ENCODE measurements at places on chromosomes 2 and 18. TPM values are rescaled to one million over a fixed set of nuclear protein-coding genes. Genes with fewer than 3 reads are reported as not detected.
A peak's percentile ranks its signal among the peaks of the same experiment; 100 is the strongest.

- no peak for DNase-seq
Observed at GRCh38 chr2:47035615-47036488, 119.3 kb downstream of the STPG4 start.

DNA sequence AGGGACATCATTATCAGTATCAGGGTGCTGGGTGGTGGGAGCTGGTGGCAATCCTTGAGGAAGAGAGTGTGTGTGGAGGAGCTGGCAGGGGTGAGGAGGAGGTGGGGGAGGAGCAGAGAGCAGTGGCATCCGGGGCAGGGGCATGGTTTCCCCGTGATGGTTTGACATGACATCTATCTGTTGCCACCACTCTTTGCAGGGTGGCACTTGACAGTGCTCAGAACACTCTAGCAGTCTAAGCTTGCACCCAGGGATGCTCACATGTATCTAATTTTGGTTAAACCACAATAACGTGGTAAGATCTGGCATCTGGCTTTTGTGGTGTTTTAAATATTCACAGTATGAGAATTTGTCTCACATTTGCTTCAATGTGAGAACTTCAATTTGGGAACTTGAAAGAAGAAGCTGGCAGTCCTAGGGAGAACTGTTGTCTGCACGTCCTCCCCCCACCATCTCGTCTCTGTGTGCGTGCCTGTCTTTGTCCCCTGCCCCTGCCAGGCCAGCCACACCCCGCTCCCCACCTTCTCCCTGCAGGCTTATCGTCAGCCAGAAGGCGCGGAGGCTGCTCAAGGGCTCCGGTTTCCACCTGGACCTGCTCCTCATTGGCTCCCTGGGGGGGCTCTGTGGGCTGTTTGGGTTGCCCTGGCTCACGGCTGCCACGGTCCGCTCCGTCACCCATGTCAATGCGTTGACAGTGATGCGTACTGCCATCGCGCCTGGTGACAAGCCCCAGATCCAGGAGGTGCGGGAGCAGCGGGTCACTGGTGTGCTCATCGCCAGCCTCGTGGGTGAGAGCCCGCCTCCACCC lies 11.7 kb downstream of the SLC4A3 start:
- no peak for DNase-seq

BUB1 gene
- 25.4 TPM for total RNA-seq

DNA sequence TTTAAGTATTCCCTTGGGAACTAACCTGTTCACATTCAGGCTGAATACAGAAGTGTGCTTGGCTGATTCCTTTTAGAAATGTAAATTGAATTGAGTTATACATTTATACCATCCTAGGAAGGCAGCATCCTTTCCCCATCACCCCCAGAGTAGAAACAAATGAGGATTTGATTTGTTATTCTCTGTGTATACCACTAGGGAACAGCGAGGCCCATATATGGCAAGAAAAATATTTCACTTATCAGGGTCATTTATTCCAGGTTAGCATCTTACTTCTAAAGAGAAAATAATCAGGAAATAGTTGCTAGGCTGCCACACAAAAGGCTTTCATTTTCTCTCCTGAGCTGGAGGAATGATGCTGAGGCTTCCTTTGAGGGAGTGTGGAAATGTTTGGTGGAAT lies 516.9 kb downstream of the PIK3C3 start:
- no peak for DNase-seq

- DNase-seq, result peak; percentile 85
Observed at GRCh38 chr2:214410918-214411554, at the start of gene VWC2L. TSS of gene VWC2L (plus strand) at chr2:214411054. CDS start at chr2:214414194, 3,140 bp downstream.

DSG1 gene
- total RNA-seq, result not detected
